Right kidney (tissue), 9 donors: ENCODE measurements at places on chromosomes 1 and 21.

- DNase-seq, result no peak
These were observed 550 bp downstream of the ARHGEF16 start for GRCh38 chr1:3454811-3455618.

- DNase-seq, result peak; percentile 66
These were observed 35.6 kb upstream of the WASF2 start for GRCh38 chr1:27525296-27526272.

- no peak for DNase-seq
These were observed 249.0 kb downstream of the PRDM2 start for GRCh38 chr1:13948888-13949391.

GRCh38 chr1:93661829-93662474 lies 19.7 kb downstream of the BCAR3 start:
- no peak for DNase-seq

GRCh38 chr1:71196685-71197084 lies 115.8 kb upstream of the ZRANB2 start:
- DNase-seq, result no peak

- DNase-seq, result no peak
These were observed at the start of gene DENND2D for GRCh38 chr1:111199881-111200801. TSS of gene DENND2D (minus strand) at chr1:111200646. CDS start at chr1:111200459, 187 bp downstream.

DNA sequence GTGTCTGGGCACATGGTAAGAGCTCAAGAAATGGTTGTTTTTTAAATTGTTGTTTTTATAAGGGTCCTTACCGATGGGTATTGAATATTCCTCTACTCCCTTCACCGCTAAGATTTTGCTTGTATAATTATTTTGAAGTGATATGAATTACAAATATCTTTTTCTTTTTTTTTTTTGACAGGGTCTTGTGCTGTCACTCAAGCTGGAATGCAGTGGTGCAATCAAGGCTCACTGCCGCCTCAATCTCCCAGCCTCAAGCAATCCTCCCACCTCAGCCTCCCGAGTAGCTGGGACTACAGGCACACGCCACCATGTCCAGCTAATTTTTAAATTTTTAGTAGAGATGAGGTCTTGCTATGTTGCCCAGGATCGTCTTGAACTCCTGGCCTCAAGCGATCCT lies 27.1 kb upstream of the RAB3GAP2 start:
- no peak for DNase-seq

DNA sequence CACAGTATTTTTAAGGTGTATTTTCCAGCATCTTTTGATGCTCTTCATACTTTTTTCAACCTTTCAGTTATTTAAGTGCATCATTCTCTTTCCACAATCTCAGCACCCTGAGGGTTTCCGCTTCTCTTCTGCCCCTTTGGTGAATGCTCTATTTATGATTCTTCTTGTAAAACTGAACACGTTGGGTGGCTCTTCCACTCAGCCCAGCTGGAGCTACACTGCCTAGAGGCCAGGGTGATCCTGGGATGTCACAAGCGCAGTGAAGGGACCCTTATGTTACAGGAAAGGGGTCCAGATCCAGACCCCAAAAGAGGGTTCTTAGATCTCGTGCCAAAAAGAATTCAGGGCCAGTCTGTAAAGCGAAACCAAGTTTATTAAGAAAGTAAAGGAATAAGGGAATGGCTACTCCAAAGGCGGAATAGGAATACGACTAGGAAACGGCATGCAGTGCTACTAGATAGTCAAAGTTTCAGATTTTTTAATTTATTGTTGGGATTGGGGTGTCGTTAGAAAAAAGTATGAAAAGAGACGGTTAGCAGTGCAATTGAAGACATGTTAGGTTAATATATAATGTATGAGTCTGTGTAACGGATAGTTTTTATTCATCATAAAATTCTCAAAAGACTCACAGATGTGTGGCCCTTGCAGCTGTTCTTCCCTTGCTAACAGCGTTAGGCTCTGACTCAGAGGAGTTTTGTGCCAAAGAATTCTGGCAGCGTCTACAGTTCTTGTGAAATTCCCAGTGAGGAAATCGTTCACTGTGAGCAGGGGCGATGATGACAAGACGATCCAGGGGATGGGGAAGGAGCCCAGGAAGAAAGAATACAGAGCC lies 14.4 kb upstream of the ERVH48-1 start:
- no peak for DNase-seq

DNA sequence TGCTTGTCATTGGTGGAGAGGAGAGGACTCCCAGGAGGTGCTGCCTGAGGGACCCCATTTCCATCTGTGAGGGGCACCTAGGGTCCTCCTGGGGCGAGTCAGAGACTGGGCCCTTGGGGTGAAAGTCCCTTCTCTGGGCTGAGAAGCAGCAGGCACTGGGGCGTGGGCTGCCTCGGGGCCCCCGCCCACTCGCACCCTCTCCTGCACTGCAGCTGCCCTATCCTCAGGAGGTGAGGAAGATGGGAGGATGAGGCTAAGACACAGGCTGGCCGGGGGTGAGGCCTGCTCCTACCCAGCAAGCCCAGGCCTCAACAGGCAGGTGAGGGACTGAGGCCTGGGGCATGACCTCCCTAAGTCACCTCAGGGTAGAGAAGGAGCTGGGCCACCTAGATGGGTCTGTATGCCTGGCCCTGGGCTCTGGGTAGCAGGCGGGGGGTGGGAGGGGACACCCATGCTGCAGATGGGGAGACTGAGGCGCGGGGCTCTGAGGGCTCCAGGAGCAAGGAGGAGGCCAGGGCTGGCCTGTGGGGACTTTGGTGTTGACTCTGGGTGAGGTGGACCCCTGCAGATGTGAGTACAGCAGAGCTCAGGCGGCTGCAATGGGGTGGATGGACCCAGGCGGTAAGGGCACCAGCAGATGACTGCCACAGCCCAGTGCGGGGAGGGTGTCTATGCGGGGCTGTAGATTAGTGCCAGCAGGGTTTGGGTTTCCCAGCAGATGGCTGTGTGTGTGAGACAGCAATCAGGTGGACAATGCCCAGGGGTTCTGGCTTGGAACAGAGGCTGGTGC lies 10.4 kb upstream of the ZNF669 start:
- no peak for DNase-seq

DNA sequence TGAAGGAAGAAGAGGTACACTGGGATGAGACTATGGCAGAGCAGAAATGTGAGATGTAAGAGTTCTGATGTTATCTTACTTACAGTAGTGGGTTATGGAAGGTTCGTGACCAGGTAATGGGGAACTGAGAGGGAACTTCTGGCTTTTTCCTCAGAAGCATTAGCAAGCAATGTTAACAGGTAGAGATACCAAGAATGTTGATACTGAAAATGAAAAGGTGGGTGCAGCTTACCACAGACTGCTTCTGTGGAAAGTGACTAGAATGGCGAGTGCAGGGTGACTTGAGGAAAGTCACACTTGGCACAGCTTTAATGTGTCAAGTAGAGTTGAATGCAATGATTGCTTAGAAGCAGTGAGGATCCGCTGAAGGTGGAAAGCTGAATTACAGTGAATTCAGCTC lies 70.8 kb downstream of the PLA2G4A start:
- DNase-seq, result no peak

- no peak for DNase-seq
These were observed 49.3 kb upstream of the NEK2 start for GRCh38 chr1:211724687-211725196.

GRCh38 chr1:14003552-14003951 lies 303.6 kb downstream of the PRDM2 start:
- no peak for DNase-seq

DNA sequence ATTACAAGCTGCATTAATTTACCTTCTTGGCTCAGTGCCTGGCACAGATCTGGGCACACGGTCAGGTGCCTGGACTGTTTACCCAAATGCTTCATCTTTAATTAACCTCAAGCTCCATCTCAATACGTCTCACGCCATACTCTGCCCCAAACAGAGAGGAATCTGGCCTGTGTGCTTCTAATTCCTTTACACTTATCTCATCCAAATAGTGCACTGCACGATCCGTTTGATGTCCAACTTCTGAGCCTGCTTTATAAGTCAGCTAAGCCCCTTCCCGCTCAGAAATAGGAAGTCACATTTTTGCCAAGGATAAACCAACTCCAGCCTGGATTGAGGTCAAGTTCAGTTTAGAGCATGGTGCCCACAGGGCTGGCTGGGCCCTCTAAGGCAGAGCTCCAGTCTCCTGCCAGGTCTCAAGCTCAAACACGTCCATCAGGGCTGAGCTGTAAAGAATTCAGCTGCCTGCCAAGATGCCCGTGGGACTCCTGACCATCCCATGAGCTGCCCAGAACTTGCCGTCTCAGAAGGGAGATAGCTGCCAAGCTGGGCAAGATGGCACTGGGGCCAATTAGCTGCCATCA lies 233.5 kb downstream of the TRABD2B start:
- no peak for DNase-seq

GRCh38 chr1:41536361-41536802 lies 51.9 kb upstream of the EDN2 start:
- DNase-seq, result no peak

- peak; percentile 53 for DNase-seq
These were observed 167.7 kb downstream of the TOMM20 start for GRCh38 chr1:234960722-234961455.

DNA sequence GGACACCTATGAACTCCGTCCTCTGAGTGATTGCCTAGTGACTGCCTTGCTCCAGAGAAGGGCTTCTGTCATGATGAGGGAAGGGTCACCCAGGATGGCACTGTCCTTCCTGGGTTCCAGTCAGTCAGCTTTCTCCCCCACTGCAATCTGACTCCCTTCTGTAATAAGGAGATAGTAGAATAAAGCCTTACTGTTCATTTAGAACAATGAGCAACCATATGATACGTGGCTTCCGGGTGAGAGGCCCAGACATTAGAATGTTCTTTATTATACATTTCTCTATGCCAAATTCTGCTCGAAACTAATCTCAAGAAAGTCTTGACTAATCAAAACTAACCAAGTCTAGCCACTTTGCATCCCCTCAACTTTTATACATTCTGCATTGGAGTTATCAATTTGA lies 8.5 kb upstream of the MTMR11 start:
- no peak for DNase-seq

DNA sequence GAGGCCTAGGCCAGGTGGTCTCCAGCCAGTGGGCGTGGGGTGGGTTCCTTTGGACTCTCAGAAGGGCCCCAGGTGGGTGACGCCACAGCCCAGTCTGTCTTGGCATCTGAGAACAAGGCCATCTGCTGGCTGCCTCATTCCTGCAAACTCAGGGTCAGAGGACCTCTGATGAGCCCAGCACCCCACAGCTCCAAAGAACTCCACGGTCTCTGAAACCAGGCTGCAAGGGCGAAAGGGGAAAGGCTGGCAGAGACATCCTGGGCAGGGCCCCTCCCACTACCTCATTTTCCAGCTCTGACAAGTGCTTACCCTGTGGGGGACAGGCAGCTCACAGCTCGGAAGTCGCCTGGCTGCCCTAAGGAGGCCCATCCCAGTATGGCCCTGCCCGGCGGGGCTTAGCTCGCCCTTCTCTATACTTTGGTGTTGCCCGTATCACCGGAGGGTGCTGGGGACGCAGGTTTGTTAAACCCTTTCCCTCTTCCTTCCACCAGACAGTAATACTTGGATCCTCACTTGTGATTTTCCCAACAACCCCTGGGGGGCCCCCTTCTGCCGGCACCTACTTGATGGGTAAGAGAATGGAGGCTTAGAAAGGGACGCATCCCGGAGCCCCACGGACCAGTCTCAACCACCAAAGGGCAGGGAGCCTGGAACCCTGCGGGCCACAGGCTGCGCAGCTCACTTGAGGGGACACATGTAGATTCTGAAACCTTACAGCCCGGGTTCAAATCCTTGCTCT lies 10.9 kb upstream of the EDN2 start:
- peak; percentile 56 for DNase-seq

- DNase-seq, result no peak
These were observed 9.5 kb downstream of the SLC6A9 start for GRCh38 chr1:44021581-44022321.

- no peak for DNase-seq
These were observed 21.4 kb downstream of the COL6A1 start for GRCh38 chr21:46002841-46003574.

DNA sequence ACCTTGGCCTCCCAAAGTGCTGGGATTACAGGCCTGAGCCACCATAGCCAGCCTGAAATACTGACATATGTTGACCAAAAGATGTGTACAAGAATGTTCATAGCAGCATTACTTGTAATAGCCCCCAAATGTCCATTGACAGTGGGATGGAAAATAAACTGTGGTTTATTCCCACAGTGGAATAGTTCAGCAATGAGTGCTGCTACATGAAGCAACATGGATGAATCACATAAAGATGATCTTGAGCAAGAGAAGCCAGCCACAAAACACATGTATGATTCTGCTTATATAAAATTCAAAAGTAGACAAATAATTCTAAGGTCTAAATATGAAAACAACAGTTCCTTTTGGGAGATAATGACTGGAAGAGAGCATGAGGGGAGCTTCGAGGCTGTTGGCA lies 9.1 kb upstream of the CREG1 start:
- DNase-seq, result no peak

DNA sequence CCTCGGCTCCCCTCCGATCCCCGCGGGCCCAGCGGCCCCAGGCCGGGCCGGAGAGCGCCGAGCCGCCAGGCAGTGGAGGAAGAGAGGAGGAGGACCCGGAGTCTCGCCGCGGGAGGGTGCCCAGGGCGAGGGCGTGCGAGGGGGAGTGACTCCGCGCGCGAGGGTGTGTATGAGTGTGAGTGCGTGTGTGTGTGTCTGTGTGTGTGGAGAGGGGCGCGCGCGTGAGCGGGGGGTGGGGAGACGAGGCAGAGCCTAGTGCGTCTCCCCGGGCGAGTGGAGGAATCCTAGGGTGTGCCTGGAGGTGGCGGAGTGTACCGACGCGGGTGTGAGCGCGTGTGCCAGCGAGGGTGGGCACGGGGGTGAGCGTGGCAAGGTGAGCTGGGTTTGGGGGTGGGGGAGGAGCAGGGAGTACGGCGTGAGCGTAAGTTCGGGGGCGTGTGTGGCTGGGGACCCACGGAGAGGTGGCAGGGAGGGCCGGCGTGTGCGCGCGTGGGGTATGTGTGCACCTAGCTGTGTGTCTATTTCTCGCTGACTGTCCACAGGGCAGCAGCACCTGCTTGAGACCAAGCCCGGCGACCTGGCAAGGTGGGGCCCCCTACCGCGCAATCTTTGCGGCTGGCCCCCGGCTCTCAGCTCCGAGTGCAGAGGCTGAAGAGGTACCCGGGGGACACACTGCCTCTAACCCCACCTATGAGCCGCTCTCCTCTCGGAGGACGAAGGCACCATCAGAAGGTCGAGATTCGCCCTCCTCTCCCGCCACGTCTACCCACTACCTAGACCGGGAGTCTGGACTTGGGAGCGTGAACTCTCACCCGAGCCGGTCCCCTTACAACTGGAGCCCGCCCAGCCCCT lies 784 bp upstream of the KCND3 start:
- DNase-seq, result peak; percentile 56

- no peak for DNase-seq
These were observed 44.2 kb downstream of the KAZN start for GRCh38 chr1:14642712-14643111.

GRCh38 chr1:93848350-93848883 lies 30.6 kb downstream of the DNTTIP2 start:
- DNase-seq, result no peak

- peak; percentile 82 for DNase-seq
These were observed 41.9 kb downstream of the CD34 start for GRCh38 chr1:207868774-207869721.

- DNase-seq, result no peak
These were observed 7.1 kb upstream of the C1orf115 start for GRCh38 chr1:220682901-220683576.

DNA sequence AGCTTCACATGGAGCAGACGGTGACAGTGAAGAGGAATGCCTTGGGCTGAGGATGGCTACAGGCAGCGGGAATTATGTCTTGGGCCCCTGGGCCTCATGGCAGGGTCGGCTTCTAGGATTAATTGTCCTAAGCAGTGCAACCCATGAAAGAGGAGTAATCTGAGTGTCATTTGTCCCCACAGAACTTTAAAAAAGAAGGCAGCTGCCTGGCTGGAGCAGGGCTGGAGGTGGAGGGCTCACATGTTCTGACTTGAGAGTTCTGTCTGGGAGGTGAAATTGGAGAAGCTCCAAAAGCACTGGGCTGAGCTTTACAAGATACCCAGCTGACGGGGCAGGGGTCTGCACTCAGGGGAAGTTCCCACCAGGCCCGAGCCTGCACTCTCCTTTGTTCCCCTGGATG lies 22.6 kb downstream of the CACNA1S start:
- DNase-seq, result no peak
